ENCODE measurements at places on chromosomes 3 and 15. TPM values are rescaled to one million over a fixed set of nuclear protein-coding genes. Genes with fewer than 3 reads are reported as not detected.
A peak's percentile ranks its signal among the peaks of the same experiment; 100 is the strongest.

DNA sequence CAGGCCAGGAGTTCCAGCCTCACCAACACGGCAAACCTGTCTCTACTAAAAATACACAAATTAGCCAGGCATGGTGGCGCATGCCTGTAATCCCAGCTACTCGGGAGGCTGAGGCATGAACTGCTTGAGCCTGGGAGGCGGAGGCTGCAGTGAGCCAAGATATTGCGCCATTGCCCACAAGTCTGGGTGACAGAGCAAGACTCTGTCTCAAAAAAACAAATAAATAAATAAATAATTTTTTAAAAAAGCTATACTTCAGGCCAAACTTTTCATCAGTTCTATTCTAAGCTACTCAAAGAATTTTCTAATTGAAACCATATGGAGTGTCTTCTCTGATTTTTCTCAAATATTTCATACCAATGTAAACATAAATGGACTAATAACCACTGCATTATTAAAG, 43.5 kb downstream of the PHC3 start:
- H3K36me3 ChIP-seq, result peaks cover 19% of the 10 kb centered on the region
- H3K4me3 ChIP-seq, result no peak overlapping the region
- no peaks in the 10 kb centered on the region for H3K4me1 ChIP-seq
- H3K27ac ChIP-seq, result no peak overlapping the region

Gene CACNA2D3
- not detected for total RNA-seq

- peak overlapping the region; percentile 75 for H3K4me3 ChIP-seq
- H3K4me1 ChIP-seq, result peaks cover 6% of the 10 kb centered on the region
- H3K27me3 ChIP-seq, result peaks cover 8% of the 10 kb centered on the region
- no peaks in the 10 kb centered on the region for H3K36me3 ChIP-seq
- H3K27ac ChIP-seq, result no peak overlapping the region
- DNase-seq, result peak; percentile 15
These were observed 1.3 kb downstream of the CTNNB1 start for GRCh38 chr3:41200669-41201021.

DNA sequence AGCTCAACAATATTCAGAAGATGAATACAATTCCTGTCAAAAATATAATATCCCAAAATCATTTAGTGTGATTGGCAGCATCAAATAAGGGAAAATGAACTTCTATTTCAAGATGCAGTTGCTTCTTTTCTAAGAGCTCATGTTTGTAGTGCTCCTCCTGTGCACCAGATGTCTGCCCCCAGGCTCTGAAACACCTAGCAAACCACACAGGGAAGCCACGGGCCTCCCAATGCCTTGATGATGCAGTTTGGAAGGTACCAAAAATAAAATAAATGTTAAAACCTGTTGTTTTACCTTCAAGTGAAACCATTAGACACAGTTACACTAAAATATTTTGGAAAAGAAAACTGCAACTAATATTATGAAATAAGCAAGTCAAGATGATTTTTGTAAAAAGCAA, 22.2 kb downstream of the CFAP20DC start:
- DNase-seq, result no peak
- H3K4me3 ChIP-seq, result no peak overlapping the region
- H3K4me1 ChIP-seq, result no peaks in the 10 kb centered on the region

- H3K27ac ChIP-seq, result no peak overlapping the region
- peaks cover 30% of the 10 kb centered on the region for H3K4me1 ChIP-seq
- no peaks in the 10 kb centered on the region for H3K27me3 ChIP-seq
- DNase-seq, result no peak
- H3K4me3 ChIP-seq, result no peak overlapping the region
These were observed 221.9 kb upstream of the NANOGP8 start for GRCh38 chr15:35307026-35307425.

DNA sequence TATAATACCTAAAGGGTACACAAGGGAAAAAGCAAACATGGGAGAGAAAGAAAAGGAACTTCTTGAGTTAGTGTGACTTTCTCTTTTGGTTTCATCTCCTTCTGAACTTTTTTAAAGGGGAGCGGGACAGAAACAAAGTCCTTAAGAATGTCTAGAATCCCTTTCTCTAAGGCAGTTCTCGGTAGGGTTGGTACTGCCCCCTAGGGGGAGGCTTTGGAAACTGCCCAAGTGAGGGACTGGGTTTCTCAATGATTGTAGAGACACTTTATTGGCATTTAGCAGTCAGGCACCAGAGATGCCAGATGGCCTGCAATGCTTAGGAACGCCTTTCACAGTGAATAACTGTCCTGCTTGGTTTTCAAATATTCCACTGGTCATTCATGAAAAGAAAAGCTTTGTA, 172.7 kb downstream of the WDR72 start:
- peak; percentile 65 for DNase-seq
- no peaks in the 10 kb centered on the region for H3K36me3 ChIP-seq
- H3K4me3 ChIP-seq, result no peak overlapping the region
- no peaks in the 10 kb centered on the region for H3K4me1 ChIP-seq

Gene UQCRC1
- 215 TPM for total RNA-seq

Measured in A673 (cell line).